Fibroblast of lung (primary cell): ENCODE measurements at places on chromosomes 2 and 18. TPM values are rescaled to one million over a fixed set of nuclear protein-coding genes. Genes with fewer than 3 reads are reported as not detected.

- DNase-seq = no peak
Measured at GRCh38 chr2:230947908-230948365, 22.9 kb upstream of the GPR55 start.

The SMAD4 gene
- 49.8 and 71.5 TPM in 2 replicates for total RNA-seq

DNA sequence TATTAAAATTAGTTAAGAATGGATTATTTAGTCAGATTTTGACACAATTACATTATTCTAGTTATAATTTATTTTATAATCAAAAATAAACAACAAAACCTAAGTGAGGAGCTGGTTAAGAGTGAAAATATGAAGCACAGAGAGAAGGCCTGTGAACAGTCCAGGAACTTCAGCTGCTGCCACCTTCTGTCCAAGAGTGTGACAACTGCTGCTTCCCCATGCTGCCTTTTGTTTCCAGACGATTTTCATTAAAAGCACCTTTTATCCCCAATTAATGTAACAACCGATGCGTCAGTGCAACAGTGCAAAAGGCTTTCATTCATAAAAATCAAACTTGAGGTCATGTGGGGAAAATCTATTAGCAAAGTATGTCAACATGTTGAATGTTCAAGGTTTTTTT, 363.6 kb downstream of the CTNNA2 start:
- DNase-seq = peak; percentile 1

DNA sequence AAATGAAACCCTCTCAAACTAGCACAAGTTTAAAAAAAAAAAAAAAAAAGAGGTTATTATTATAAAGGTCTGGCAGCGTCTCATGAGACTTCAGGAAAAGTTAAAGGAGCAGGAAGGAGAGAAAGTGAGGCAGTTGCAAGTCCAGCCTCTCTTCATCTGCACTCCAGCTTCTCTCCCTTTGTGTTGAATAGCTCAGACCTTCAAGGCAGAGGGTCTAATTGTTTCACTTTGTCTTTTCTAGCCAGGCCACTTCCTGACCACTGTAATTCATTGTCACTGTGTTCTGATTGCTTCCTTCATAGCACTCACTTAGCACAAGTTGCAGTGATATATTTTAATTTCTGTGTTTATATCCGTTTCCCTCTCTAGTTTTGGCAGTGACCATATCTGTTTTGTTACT, 99.9 kb downstream of the SPATS2L start:
- no peak for DNase-seq

- peak; percentile 31 for DNase-seq
Measured at GRCh38 chr2:98455494-98455976, 10.9 kb downstream of the INPP4A start.
